ENCODE measurements at places on chromosomes 1 and 21.

- no peak for DNase-seq
Measured at GRCh38 chr1:109499661-109500536, 6.0 kb downstream of the CYB561D1 start.

GRCh38 chr1:76687307-76688175 lies 179.7 kb upstream of the ST6GALNAC5 start:
- DNase-seq: no peak

DNA sequence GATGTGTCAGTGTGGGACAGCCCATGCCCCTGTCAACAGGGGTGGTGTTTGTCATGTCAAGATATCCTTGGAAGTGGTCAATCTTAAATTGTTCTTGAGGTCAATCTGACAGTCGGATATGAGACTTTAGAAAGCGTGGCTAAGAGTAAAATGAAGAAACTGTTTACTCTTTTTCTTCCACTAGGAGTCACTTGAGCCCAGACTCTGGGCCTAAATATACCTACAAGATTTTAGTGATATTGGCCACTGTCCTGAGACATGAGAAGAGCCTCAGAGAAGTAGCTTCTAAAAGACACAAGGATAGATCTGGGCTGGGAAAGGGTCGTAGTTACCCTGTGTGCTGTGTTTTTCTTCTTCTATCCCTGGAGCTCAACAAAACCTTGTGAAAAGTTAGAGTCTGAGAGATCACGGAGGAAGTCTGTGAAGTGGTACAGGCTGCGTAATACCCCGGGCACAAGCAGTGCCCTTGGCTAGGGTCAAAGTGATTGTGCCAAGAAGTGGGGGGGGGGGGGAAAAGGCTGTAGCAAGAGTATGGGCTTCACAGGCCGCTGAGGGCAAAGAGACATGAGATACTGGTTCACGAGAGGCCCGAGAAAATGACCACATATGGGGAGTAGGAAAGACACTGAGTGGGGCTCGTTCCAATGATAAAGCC lies 355.2 kb upstream of the GREM2 start:
- no peak for DNase-seq

DNA sequence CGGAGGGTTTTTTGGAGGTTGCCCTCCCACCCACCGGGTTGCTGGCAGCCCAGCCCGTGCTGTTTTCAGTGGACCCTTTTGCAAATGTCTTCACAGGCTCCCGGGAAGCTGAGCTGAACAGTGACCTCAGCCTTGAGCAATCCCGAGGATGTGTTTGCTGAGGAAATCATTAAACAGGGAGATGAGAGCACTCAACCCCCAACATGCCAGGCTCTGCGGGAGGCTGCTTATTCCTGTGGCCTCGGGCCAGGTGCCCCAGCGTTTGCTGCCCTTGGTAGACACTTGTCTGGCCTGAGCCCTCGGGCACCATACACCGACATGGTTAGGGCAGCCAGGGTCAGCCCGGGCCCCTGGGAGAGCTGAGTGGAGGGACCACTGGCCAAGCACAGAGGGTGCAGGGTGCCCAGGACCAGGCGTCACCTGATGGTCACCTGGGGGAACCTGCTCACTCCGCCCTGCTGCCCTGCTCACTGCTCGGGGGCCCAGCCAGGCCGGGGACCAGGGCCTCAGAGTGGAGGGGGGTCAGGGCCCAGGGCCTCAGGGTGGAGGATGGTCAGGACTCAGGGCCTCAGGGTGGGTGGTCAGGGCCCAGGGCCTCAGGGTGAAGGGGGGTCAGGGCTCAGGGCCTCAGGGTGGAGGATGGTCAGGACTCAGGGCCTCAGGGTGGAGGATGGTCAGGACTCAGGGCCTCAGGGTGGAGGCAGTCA lies 42.5 kb upstream of the POFUT2 start:
- DNase-seq: no peak

- DNase-seq: no peak
Measured at GRCh38 chr21:16594191-16594590, 864.4 kb downstream of the USP25 start.

DNA sequence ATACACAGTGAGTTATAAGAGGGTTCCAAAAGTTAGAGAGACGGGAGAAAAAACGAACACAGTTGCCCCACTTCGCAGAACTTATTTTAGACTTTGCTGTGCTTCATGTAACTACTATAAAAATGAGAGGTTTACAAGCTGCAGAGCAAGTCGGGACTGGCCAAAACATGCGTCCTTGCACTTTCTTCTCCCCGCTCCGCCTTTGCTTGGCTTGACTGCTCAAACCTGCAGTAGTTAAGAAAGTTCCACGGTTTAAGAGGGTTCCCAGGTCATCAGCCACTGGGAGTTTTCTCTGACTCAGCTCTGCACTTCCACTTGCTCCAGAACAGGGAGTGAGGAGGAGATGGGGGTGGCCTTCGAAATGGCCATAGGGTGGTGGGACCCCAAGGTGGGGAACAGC lies 36.2 kb downstream of the CLIC6 start:
- DNase-seq: no peak

DNA sequence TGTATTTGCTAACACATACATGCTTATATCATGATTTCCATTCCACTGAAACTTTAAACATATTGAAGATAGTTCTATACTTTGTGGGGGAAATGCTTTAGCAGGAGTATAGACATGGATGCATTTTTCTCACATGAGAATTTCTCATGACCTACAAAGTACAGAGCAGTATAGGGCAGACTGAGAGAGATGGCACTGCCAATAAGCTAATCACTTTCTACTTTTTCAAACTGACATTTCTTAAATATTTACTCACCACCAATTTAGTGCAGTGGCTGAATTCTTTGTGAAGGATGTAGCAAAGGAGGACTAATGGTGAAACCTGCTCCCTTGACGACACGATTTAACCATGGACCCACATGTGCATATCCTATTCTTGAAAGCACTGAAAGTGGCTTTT lies 923.5 kb downstream of the ADGRL2 start:
- DNase-seq: no peak

DNA sequence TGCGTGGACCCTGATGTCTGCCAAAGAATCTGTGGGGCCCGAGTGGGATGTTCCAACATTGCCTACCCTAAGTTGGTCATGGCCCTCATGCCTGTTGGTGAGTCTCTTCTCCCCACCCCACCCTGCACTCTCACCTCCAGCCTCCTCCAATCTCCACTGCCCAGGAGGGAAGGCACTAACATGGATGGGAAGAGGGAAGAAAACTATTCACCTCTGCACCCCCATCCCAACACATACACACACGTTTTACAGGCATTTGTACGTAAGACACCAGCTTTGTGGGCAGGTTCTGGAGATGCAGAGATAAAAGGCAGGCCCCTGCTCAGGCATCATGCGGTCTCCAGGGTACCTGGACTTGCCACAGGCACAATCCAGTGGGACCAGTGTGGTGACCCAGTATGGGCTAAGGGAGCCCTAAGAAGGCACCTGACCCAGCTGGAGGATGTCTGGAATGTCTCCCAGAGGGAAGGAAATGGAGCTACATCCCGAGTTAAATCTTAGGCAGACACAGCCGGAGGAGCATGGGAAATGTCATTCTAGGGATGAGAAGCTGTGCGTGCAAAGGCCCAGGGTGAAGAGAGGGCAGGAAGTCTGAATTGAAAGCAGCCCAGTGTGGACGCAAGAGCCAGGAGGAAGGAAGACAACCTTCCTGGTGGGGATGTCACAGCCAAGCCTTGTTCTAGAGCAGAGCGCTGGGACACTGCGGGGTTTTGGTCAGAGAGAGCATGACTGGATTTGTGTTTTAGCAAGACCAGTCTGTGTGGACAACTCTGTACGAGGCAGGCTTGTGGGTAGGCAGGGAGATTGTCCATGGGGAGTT lies 11.4 kb downstream of the SLC5A9 start:
- DNase-seq: no peak

DNA sequence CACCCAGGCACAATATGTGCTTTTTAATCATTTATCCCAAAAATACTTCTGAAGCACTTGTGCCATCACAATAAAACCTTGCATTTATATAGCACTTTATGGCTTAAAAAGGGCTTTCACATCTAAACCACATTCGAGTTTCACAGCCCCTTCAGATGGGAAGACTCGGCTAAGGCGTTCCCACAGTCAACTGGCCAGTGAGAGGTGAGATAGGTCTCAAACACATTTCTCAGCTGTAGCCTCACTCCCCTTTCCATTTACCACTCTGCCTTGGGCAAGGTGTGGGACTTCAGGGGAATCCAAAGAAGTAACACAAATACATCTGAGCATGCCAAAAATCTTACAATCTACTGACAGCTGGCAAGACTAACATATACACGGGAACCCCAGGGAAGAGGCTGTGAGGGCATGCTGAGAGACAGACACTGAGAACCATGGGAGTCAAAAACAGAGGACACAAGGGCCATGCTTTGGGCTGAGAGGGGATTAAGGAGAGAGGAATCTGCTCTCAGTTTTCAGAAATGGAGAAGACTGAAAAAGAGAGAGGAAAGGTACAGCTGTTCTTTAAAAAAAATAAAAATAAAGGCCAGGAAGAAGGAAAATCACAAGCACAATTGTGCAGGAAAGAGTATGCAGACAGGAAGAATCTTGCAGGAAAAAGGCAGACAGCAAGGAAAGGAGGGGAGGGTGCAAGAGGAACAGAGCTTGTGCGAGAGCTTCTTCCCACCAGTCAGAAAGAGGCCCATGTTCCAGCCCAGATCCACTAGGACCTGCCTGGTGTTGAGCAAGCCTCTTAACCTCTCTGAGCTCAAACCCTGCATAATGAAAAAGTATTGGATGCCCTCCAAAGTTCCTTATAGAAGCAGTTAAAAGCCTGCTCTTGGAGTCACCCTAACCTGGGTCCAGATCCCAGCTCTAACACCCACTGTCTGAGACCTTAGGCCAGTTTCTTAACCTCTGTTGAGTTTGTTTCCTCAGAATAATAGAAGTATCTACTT lies 73.5 kb downstream of the JAK1 start:
- DNase-seq: no peak

- DNase-seq: no peak
Measured at GRCh38 chr1:227756172-227756959, 21.1 kb downstream of the SNAP47 start.

DNA sequence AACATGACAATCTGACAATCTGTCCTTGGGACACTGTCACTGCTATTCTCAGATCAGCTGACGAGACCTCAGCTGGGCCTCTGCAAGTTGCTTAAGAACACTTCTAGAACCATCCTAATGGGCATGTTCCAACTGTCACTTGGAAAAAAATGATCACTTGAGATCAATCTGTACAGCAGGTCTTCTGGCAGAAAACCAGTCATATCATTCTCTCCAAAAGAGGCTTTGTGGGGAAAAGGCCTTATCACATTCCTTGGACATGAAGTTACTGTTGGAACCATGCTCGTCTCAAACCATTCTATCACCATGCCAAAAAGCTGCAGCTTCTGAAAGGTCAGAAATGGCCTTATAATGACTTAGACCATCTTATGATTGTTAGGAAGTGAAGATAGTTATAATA lies 744.2 kb downstream of the USP25 start:
- no peak for DNase-seq

- DNase-seq: no peak
Measured at GRCh38 chr1:121538943-121539575, 354.3 kb downstream of the SRGAP2C start.

DNA sequence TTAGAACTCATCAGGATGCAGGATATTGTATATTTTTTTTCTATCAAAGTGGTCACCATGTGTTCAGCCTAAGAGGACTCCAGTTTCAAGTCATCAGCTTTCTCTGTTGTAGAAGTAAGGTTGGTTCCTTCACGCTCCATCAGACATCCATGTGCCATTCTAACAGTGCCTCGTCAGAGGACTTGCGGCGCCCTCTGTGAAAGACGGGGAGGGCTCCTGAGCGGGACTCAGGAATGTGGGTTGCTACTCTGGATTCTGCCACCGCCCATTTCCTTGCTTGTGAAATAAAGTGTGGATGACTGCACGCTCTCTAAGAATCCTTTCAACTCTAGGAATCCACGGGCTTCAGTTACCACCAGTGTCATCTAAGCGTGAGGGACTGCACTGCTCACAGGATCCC lies 593.5 kb downstream of the KIF26B start:
- DNase-seq: no peak

GRCh38 chr1:15342408-15342967 lies 67.2 kb upstream of the EFHD2 start:
- DNase-seq: no peak

DNA sequence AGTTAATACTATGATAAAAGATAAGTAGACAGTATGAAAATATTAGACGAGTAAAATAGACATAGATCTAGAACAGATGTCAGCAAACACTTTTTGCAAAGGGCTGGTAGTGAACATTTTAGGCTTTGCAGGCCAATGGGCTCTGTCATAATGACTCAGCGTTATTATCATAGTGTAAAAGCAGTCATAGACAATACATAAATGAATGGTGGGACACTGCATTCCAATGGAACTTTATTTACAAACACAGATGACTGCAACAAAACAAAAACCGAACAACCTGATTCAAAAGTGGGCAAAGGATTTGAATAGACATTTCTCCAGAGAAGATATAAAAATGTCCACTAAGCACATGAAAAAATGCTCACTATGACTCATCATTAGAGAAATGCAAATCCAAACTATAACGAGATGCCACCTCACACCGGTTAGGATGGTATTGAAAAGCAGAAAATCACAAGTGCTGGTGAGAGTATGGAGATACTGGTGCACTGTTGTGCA lies 7.3 kb downstream of the GSTM5 start:
- DNase-seq: no peak

- DNase-seq: no peak
Measured at GRCh38 chr21:34881421-34881820, 167.7 kb downstream of the RUNX1 start.

- DNase-seq: no peak
Measured at GRCh38 chr1:201517631-201518030, 10.7 kb upstream of the CSRP1 start.

DNA sequence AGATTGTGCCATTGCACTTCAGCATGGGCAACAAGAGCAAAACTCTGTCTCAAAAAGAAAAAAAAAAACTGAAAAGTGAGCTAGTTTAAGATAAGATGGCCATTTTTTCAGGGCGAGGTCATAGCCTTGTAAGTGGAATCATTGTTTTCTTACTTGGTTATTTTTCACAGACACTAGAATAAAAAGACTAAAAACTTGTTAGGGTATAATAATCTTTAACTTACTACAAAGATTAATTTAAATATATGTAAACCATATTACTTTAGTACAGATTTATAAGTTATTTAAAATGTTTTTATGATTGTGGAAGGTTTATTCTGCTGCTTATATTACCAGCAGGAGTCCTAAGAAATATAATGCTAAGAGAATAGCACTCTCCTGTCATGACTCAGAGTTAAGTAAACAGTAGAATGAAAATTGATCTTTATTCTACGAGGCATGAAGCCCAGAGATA lies 23.5 kb downstream of the ANGPTL1 start:
- DNase-seq: no peak

DNA sequence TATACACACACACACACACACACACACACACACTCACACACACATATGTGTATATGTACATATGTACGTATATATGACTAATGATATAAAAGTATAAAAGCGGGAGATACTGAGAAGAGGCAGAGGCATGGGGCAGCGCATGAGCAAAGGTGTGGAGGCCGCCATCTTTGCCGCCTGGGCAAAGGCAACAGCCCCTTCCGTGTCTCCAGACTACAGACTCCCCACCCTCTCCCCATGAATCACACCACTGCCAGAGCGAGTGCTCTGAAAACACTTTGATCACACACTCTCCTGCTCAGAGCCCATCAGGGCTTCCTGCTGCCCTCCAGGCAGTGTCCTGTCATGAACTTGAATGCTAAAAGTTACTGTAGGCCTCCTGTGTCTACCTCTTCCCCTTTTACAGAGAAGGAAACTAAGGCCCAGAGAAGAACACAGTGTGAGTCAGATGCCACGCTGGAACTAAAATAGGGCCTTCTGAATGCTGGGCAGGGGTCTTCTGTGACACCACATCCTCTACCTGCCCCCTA lies 54.7 kb upstream of the SSBP3 start:
- no peak for DNase-seq

- DNase-seq: no peak
Measured at GRCh38 chr1:110006516-110006915, 22.0 kb downstream of the AHCYL1 start.

Measured in naive B cell (primary cell).